ENCODE measurements at places on chromosomes 12 and 14. TPM values are rescaled to one million over a fixed set of nuclear protein-coding genes. Genes with fewer than 3 reads are reported as not detected.

The SLC25A47 gene
- 0.16 TPM for total RNA-seq

The SRRM4 gene
- not detected for total RNA-seq

The SOAT2 gene
- 1.6 TPM for total RNA-seq

The TROAP gene
- 1.1 TPM for total RNA-seq

The CLEC4E gene
- not detected for total RNA-seq

The TMEM233 gene
- total RNA-seq = not detected

The OR4E1 gene
- total RNA-seq = not detected

The ASCL1 gene
- not detected for total RNA-seq

The TAS2R46 gene
- 2.7 TPM for total RNA-seq

The CIT gene
- 2.7 TPM for total RNA-seq

The GPR84 gene
- not detected for total RNA-seq
